Left colon (tissue), 2 donors: ENCODE measurements at places on chromosomes 13 and 19. TPM values are rescaled to one million over a fixed set of nuclear protein-coding genes. Genes with fewer than 3 reads are reported as not detected.

DNA sequence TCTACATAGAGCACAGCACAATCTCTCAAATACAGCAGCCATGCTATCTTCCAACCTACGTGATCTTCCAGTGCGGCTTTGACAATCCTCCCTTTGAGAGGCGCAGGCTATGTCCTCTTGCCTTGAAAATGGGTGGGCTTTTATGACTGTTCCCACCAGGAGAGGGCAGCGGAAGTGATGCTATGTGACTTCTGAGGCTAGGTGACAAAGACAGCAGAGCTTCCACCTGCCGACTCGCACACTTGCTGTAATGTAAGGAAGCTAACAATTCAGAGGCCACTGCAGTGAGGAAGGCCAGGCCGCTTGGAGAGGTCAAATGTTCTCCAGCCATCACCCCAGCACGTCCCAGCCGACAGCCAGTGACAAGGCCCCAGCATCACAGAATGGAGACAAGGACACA is 65.8 kb downstream of the MRPL57 start:
- DNase-seq = no peak

DNA sequence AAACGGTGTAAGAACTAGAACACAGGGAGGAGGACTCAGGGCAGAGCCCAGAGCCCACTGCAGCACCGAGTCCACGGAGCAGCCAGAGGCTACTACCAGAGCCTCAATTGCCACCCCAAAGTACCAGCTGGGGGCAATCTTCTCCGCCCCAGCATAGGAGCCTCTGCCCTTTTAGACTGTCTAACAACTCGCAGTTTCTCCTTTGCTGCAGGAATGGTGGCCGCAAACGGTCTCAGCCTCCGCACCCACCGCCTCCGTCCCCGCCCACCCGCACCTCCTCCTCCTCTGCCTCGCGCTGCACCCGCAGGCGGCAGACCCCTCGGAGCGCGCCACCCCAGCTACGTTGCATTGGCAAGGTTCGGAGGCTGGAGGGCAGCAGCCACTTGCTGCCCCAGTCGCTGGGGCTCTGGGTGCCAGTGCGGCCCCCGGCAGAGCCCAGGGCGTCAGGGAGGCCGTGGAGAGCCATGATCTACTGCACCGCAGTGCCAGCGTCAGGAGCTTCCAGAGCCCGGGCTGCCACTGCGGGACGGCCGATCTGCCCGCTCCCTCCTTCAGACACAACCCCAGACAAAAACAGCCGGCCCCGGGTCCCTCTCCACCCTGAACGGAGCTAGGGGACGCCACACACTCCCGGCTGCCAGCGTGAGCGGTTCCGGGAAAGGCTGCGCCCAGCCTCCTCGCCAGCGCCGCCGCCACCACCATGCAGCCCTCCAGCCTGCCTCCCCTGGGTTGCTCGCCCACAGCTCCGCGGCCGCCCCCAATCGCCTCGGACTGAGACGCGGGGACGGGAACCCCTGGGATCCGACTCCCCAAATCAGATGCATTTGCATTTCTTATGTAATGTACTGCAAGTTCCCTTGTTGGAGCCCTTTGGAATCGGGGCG is 1.8 kb downstream of the FGF14 start:
- DNase-seq = no peak

GRCh38 chr13:102776271-102776670 is 2.7 kb upstream of the TEX30 start:
- no peak for DNase-seq

GRCh38 chr19:18589380-18590272 is 1.0 kb downstream of the REX1BD start:
- peak; percentile 80 for DNase-seq

- no peak for DNase-seq
These were observed 556 bp downstream of the CACTIN start for GRCh38 chr19:3625996-3626472.

DNA sequence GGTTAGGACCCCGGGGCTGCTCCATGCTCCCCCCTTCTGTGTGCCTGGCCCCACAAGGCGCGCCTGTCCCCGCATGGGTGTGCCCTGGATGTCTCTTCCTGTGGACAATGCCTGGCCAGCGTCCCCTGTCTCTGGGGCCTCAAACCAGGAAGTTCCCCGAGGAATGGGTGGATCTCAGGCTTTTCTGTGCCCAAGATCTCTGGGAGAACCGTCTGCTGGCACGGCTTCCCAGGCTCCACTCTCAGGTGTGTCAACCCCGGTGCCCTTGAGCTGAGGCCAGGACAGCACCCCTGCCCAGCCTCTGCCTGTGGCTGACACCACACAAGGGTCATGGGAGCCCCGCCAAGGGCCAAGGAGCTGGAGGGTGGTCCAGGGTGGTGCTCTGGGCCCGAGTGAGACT is 15.7 kb downstream of the ZNF444 start:
- peak; percentile 54 for DNase-seq

DNA sequence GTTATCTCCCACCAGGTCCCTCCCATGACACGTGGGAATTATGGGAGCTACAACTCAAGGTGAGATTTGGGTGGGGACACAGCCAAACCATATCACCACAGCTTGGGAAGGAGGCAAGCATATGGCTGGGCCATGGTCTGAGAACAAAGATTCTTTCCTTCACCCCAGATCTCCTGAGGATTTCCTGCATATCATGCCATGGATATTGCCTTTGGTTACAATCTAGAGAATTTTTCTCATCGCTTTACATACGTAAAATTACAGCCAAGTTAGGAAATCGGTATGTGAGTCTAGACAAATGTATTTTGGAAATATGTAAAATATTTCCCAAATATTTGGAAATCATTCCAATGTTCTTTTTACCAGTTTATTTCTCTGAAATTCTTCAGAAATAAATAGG is 398.3 kb downstream of the RFC3 start:
- DNase-seq = no peak

DNA sequence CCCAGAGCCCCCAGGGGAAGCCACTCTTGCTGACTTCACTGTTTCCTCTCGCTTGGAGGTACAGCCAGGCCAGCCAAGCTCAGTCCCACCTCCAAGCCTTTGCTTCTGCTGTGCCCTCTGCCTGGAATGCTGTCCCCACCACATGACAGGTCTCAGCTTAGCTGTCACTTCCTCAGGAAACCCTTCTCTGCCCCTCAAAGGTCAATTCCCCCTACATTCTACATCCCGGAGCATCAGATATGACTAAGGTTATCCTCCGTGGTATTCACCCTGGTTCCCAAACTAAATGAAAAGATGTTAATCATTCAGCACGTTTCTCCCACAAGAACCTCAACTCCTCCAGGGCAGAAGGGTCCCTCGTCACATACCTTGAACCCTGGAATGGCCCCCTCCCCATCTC is 53.5 kb downstream of the PTPRS start:
- no peak for DNase-seq

Gene SMIM44
- total RNA-seq = 6.0 TPM

DNA sequence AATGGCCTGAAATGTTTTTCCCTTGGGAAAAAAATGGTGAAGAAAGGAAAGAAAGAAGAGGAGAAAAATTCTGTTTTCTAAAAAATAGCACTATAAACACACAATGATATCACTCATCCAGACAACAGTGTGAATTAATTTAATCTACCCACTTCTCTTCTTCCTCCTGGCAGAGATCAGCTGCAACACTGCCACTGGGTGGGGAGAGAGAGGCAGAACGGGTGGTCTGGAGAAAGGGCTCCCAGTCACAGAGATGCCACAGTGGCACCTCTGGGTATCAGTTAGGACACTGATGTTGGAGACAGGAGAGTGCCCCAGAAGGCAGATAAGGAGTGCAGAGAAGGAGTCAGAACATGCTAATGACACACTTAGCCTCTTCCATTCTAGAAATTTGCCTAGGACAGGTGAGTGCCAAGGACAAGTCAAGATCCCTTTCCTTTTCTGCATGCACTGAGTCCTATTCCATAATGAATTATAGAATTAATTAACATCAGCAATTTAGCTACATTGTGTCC is 168.6 kb downstream of the SUCLA2 start:
- no peak for DNase-seq

GRCh38 chr19:28828276-28828870 is 384.6 kb downstream of the UQCRFS1 start:
- DNase-seq = no peak

- no peak for DNase-seq
These were observed 1060.5 kb downstream of the DIAPH3 start for GRCh38 chr13:59103004-59103768.

Gene F10
- total RNA-seq = 1.6 TPM

DNA sequence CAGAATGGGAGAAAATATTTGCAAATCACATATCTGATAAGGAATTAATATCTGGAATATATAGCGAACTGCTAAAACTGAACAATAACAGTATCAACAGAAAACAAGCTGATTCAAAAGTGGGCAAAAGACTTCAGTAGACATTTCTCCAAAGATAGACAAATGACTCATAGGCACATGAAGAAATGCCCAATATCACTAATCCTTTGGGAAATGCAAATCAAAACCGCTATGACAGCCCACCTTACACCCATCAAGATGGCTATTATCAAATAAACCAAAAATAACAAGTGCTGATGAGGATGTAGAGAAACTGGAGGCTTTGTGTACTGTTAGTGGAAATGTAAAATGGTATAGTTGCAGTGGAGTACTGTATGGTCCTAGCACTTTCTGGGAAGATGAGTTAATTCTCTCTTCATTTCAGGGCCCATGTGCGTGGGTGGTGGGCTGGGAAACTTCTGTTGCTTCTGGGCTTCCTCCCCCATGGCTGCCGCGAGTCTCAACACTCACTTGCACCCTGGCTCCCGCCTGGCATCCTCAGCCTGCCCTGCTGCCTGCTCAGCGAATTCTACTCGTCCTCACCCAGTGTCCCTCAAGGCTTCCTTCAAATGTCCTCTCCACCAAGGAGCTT is 12.4 kb upstream of the GJA3 start:
- no peak for DNase-seq

- no peak for DNase-seq
These were observed 8.2 kb downstream of the EID2B start for GRCh38 chr19:39524495-39524894.

DNA sequence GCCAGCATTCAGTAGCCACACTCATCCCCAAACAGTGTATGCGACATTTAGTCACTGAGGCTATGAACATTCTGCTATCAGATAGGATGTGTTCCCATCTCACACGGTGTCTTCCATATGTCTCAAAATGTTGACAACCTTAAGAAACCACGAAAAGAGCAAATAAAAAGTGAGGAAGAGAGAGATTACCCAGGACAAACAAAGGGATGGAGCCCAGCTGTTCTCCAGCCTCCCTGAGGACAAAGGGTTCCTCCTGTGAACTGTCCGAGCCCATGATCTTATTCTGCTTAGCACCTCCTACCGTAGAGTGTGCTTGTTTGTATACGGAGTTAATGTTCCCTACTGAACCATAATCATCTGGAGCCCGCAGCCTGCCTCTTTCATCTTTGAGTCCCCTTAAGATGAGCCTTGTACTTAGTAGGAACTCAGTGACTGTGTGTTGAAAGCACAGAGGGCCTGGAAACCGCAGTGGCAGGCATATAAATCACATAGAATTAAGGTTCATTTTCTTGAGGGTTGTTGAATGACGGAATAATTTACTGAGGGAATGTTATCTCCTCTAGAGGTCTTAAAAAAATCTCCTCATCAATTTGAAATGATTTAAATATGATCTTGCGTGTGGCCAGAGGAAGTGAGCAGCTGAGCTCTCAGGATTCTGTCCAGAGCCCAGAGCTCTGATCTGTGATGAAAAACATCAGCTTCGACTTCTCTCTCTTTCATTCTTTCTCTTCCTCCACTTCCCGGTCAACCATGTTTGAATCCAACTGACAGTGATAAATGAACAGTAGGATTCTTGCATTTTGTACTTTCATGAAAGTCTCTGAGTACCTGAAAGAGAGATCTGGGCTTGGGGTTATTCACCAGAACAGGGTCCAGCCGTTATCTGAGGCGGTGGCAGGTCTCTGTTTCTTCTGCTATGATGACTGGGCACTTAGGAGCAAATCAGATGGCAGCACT is 200.5 kb downstream of the KLF5 start:
- peak; percentile 38 for DNase-seq

DNA sequence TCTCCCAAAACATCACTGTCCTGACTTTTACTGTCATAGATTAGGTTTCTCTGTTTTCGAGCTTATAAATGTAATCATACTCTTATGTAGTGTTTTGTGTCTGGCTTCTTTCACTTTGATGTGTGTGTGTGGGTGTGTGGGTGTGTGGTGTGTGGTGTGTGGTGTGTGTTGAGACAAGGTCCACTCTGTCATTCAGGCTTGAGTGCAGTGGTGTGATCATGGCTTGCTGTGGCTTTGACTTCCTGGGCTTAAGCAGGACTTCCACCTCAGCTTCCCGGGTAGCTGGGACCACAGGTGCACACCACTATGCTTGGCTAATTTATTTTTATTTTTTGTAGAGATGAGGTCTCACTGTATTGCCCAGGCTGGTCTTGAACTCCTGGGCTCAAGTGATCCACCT is 59.6 kb downstream of the PDS5B start:
- no peak for DNase-seq

GRCh38 chr13:99237981-99238662 is 20.1 kb downstream of the GPR18 start:
- no peak for DNase-seq

Gene CALR3
- total RNA-seq = not detected

Gene MAP3K10
- total RNA-seq = 10.7 TPM

GRCh38 chr13:30266756-30267155 is 40.6 kb downstream of the KATNAL1 start:
- DNase-seq = no peak

- DNase-seq = no peak
These were observed 528.3 kb upstream of the ATXN8OS start for GRCh38 chr13:69579351-69579750.

GRCh38 chr13:46846726-46847125 is 49.8 kb upstream of the ESD start:
- DNase-seq = no peak

Gene OR7A5
- not detected for total RNA-seq

DNA sequence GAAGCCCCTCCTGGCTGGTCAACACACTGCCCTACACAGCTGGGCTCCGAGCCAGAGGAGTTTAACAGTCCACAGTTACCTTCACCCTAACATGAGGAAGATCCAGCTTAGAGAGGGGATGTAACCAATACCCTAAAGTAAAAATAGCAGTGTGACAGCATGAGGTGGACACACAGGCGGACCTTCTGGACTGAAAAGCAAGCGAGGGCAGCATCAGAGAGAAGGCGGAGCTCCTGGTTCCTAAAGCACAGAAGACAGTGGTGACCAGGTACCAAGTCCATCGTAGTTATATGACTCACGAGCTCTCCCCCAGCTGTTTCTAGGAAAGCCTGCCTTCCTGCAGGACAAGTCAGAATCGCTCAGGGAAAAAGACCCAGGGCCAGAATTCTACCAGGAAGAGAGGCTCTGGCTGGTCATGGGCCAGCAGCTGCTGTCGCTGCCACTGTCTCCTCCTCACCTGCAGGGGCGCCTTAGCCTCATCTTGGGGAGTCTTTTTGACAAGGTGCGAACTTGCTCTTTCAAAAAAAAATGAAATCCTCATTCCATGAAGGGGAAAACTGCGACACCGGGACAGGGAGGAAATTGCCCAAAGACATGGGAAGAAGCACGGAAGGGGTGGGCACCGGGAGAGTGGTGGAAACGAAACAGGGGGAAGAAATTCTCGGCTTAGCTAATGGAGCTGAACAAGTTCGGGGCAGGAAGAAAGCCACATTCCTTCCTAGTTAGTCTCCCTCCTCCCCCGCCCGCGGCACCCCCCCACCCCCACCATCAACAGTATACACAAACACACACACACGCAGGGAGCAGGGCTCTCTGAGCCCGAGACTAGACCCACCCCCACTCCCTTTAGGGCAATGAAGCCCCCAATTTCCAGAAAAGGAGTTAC is 1.7 kb downstream of the ELL start:
- peak; percentile 80 for DNase-seq
